ENCODE measurements at places on chromosomes 7 and 10. TPM values are rescaled to one million over a fixed set of nuclear protein-coding genes. Genes with fewer than 3 reads are reported as not detected.

Gene AGR3
- total RNA-seq: 2.1 TPM

Gene COL17A1
- 3.6 TPM for total RNA-seq

GRCh38 chr7:50552921-50553320 lies 12.3 kb downstream of the DDC start:
- H3K4me3 ChIP-seq: no peak overlapping the region
- DNase-seq: peak; percentile 69
- no peaks in the 10 kb centered on the region for H3K36me3 ChIP-seq
- no peaks in the 10 kb centered on the region for H3K4me1 ChIP-seq
- H3K27ac ChIP-seq: no peak overlapping the region

DNA sequence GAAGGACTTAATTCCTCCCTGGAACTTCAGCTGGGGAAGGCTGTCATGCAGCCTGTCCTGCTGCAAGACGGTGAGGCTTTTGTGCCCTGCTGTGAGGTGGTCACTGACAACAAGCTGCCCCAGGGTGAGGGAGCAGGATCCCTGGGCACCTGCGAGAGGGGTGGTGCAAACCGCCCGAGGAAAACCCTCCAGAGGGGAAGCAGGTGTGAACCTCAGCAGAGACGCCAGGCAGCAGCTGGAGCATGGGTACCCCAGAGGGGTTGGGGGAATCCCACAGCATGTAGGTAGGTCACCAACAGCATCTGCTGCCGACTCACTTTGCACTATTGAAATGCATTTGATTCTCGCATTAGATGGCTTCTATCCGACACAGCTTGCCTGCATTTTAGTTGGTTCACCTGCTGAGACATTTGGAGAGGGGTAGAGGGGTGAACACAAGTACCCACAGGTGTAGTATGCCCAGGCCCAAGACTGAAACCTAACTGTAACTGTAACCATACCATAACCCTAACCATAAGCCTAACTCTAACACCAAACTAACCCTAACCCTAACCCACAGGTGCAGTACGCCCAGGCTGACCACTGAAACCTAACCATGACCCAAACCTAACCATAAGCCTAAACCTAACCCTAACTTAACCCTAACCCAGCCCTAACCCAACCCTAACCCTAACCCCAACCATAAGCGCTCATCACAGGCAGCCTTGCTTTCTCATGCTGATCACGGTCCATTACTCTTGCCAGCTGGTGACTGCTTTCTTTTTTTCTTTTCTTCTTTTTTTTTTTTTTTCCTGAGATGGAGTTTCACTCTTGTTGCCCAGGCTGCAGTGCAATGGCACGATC lies 85.9 kb downstream of the ELFN1 start:
- H3K4me1 ChIP-seq: no peaks in the 10 kb centered on the region
- DNase-seq: no peak
- peaks cover 51% of the 10 kb centered on the region for H3K27me3 ChIP-seq
- no peaks in the 10 kb centered on the region for H3K36me3 ChIP-seq
- no peak overlapping the region for H3K27ac ChIP-seq
- no peak overlapping the region for H3K4me3 ChIP-seq

Gene TAS2R5
- 5.9 TPM for total RNA-seq

- peaks cover 5% of the 10 kb centered on the region for H3K27me3 ChIP-seq
- no peak overlapping the region for H3K4me3 ChIP-seq
- H3K36me3 ChIP-seq: no peaks in the 10 kb centered on the region
- no peaks in the 10 kb centered on the region for H3K4me1 ChIP-seq
- no peak for DNase-seq
Observed at GRCh38 chr10:44827431-44828006, 83.6 kb upstream of the TMEM72 start.

DNA sequence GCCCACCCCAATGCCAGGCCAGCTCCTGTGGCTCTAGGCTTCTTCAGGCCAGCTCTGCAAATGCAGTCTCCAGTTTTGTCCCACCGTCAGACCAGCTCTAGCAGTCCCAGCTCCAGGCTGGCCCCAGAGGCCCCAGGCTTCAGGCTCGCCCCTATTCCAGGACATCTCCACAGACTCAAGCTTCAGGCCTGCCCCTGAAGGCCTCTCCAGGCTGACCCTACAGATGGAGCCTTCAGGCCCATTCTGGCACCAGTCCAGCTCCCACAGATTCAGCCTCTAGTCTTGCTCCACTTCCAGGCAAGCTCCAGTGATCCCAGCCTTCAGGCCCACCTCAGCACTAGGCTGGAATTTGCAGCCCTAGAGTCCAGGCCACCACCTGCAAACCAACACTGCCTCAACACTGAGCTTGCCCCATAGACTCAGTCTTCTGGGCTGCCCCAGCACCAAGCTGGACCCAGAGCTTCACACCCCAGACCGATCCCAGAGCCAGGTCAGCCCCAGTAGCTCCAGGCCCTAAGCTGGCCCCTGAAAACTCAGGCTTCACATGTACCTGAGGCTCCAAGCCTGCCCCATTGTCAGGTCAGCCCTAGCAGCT lies 170.2 kb downstream of the ITGB1 start:
- no peak overlapping the region for H3K4me3 ChIP-seq
- no peaks in the 10 kb centered on the region for H3K4me1 ChIP-seq
- no peak overlapping the region for H3K27ac ChIP-seq
- H3K27me3 ChIP-seq: no peaks in the 10 kb centered on the region
- H3K36me3 ChIP-seq: peaks cover 3% of the 10 kb centered on the region
- no peak for DNase-seq

- no peak overlapping the region for H3K4me3 ChIP-seq
- no peaks in the 10 kb centered on the region for H3K36me3 ChIP-seq
- H3K27me3 ChIP-seq: peaks cover 1% of the 10 kb centered on the region
- no peak for DNase-seq
Observed at GRCh38 chr7:79403451-79403850, 50.0 kb downstream of the MAGI2 start.

GRCh38 chr10:83274088-83274487 lies 865.2 kb upstream of the GHITM start:
- H3K27ac ChIP-seq: no peak overlapping the region
- DNase-seq: no peak
- peaks cover 30% of the 10 kb centered on the region for H3K4me1 ChIP-seq
- no peak overlapping the region for H3K4me3 ChIP-seq

DNA sequence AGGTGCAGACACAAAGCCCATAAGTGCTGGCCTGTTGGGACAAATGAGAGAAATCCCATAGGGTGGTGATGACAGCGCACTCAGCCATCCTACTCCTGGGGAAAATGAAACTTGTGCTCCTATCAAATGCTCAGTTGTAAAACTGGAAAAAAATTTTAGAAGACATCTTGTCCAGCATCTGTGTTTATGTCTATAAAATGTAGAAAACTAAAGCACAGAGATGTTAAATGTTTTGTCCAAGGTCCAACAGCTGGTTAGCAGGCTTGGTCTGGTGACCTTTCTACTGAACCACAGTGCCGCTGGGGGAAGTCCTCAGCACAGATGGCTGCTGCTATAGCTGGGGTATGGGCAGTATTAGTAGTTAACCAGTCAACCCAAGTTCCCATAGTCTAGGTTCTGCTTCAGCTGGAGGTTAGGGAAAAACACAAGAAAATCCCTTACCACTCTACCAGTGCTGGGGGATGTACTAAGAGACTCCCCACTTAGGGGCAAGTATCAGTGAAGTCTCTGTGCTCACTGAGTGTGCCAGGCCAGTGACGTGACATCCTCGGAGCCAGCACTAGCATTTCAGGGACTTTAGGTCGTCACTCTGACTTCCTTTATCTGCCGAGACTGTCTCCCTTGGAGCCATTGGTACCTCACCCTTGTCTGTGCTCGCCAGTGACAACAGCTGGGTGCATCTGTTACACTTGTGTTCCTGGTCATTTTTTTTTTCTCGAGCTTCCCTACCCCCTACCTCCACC lies 1.9 kb downstream of the TSPAN33 start:
- no peaks in the 10 kb centered on the region for H3K36me3 ChIP-seq
- peak overlapping the region; percentile 64 for H3K4me3 ChIP-seq
- H3K4me1 ChIP-seq: peaks cover 9% of the 10 kb centered on the region
- DNase-seq: no peak
- peaks cover 61% of the 10 kb centered on the region for H3K27me3 ChIP-seq

DNA sequence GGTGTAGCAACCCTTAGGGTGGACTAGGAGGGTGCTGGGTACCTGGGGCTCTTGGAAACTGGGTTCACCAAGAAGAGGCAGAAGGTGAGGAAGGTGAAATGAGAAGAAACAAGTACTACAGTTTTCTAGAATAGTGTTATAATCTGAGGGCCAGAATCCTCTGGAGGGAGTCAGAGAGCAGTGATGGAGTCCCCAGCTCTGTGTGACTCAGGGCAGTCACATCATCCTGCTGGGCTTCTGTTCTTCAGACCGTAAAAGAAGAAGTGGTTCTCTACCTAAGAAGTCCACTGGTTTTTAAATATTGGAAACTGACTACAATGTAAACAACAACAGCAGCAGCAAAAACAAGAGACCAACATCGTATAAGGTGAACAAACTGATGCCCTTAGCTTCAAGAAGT lies 197.3 kb downstream of the PRPF18 start:
- H3K27ac ChIP-seq: no peak overlapping the region
- no peak overlapping the region for H3K4me3 ChIP-seq
- no peak for DNase-seq
- peaks cover 16% of the 10 kb centered on the region for H3K4me1 ChIP-seq
- no peaks in the 10 kb centered on the region for H3K27me3 ChIP-seq
- peaks cover 11% of the 10 kb centered on the region for H3K36me3 ChIP-seq

GRCh38 chr10:119253433-119254174 lies 46.2 kb downstream of the GRK5 start:
- peaks cover 62% of the 10 kb centered on the region for H3K4me1 ChIP-seq
- peak overlapping the region; percentile 99 for H3K27ac ChIP-seq
- DNase-seq: peak; percentile 53
- no peaks in the 10 kb centered on the region for H3K27me3 ChIP-seq
- H3K4me3 ChIP-seq: peak overlapping the region; percentile 40
- H3K36me3 ChIP-seq: no peaks in the 10 kb centered on the region

DNA sequence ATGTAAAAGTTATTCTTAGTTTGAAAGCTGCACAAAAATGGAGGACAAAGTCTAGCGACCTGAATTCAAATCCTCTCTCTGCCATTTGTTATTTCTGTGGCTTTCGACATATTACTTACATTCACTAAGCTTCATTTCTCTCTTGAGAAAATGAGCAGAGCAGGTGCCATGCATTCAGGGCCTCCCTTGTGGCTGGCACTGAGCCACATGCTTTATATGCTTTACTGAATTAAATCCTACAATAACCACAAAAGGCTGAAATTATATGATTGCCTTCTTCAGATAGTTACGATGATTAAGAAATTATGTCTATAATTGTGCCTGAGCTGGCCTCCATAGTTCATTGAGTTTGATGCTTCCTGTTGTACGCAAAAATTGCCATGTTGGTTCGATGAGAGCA lies 98.7 kb downstream of the NPSR1 start:
- DNase-seq: no peak
- H3K4me3 ChIP-seq: no peak overlapping the region
- no peak overlapping the region for H3K27ac ChIP-seq
- no peaks in the 10 kb centered on the region for H3K36me3 ChIP-seq

GRCh38 chr10:79286318-79286951 lies 60.8 kb upstream of the PPIF start:
- H3K4me3 ChIP-seq: no peak overlapping the region
- peaks cover 30% of the 10 kb centered on the region for H3K36me3 ChIP-seq
- no peaks in the 10 kb centered on the region for H3K27me3 ChIP-seq
- DNase-seq: no peak

Gene RNF32
- total RNA-seq: 1.5 TPM

DNA sequence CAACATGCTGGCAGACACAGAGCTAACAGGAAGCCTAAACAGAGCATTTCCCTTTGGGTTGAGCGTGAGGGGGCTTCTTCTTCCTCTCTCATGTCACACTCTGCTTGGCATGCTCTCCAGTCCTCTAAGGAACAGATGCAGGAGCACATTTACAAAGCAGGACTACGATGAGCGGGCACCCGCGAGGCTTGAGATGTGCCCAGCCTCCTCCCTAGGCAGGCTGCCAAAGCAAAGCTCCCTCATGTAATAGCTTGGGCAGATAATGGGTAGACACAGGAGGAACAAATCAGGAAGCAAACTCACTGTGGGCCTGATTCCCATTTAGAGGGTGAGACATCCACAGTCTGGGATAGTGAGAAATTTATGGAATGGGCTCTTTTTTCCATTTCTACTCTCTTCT lies 519.1 kb downstream of the NRG3 start:
- DNase-seq: no peak
- H3K4me3 ChIP-seq: no peak overlapping the region
- no peak overlapping the region for H3K27ac ChIP-seq
- no peaks in the 10 kb centered on the region for H3K27me3 ChIP-seq
- H3K4me1 ChIP-seq: peaks cover 32% of the 10 kb centered on the region

- DNase-seq: no peak
- H3K36me3 ChIP-seq: no peaks in the 10 kb centered on the region
- H3K4me3 ChIP-seq: no peak overlapping the region
- H3K4me1 ChIP-seq: peaks cover 5% of the 10 kb centered on the region
- H3K27me3 ChIP-seq: no peaks in the 10 kb centered on the region
Observed at GRCh38 chr7:106752367-106752766, 91.4 kb upstream of the CCDC71L start.

- H3K4me3 ChIP-seq: no peak overlapping the region
- no peaks in the 10 kb centered on the region for H3K27me3 ChIP-seq
- H3K4me1 ChIP-seq: no peaks in the 10 kb centered on the region
- H3K27ac ChIP-seq: no peak overlapping the region
Observed at GRCh38 chr10:794382-794956, 105.0 kb upstream of the DIP2C start.

Gene MUC12
- 1.1 TPM for total RNA-seq

GRCh38 chr7:39978230-39978934 lies 28.3 kb downstream of the CDK13 start:
- DNase-seq: no peak
- no peak overlapping the region for H3K4me3 ChIP-seq
- H3K4me1 ChIP-seq: no peaks in the 10 kb centered on the region
- H3K27me3 ChIP-seq: no peaks in the 10 kb centered on the region

DNA sequence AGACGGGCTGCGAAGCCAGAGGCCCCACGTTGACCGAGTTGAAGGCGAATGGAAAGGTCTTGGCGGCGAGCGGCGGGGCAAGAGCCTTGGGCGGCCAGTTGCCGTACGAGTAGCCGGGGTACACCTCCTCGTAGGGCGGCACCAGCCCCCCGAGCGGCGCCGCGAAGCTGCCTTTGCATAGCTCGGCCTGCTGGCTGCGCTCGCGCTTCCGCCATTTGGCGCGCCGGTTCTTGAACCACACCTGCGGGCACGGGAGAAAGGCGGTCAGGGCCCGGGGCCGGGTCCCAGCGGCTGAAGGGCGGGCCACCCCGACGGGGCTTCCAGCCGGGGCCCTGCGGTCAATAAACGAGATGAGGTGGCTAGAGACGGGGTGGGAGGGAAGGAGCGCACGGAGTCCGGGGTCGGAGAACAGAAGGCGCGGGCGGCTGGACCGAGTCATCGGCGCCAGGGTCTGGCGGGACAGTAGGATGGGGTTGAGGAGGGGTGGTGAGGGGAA lies 4.8 kb downstream of the ELOVL3 start:
- H3K36me3 ChIP-seq: no peaks in the 10 kb centered on the region
- no peak overlapping the region for H3K27ac ChIP-seq
- H3K4me3 ChIP-seq: peak overlapping the region; percentile 52

Data from mesothelial cell of epicardium (in vitro differentiated cells).